Astrocyte of the spinal cord (primary cell): ENCODE measurements at places on chromosomes 4 and X.

DNA sequence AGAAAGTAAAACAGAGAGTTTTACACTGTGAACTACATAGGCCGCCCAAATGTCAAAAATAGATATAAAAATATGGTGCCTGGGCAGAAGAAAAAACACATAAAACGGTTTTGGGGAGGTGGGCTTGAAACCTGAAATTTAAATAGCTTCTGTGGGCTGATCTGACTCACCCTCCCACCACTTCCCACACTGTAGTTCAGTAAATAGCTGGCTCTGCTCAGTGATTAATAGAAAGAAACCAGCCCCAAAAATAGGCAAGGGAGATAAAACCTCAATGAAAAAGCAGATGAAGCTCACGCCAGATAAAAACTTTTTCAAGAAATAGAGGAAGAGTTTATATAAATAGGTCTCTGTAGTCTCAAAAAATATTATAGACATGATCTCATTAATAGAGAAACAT, 13.2 kb upstream of the COX7B2 start:
- no peak for DNase-seq

DNA sequence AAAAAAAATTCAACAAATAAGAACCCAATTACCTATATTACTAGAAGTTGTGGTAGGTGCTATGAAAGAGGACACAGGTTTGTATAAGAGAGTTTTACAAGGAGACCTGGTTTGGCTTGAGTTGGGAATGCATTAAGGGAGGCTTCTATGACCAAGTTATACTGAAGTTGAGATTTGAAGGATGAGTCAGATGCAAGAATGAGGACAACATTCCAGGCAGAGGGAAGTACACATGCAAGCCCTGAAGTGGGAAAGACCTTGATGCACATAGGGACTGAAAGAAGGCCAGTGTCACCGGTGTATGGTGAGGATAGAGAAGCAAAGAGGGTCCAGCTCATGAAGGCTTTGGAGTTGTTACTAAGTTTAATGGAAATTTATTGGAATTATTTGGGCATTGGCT, 52.2 kb downstream of the ANK2 start:
- peak; percentile 4 for DNase-seq

DNA sequence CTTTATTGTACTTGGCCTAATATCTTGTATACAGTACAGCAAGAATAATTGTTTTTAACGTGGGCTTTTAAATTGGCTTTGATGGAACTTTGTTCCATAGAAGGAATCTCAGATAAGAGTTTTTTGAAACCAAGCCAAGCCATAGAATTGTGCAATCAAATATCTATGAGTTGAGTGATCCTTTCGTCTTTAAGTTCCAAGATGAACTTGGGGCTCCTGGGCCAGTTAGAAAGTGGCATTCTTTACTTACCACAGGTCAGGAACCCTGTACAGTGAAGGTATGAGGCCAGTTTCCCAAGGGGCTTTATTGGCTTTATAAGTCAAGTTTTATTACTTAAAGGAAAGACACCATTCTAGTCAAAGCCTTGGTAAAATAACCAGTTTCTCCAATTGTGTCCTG, 2104.2 kb downstream of the PCDH7 start:
- DNase-seq = peak; percentile 39

DNA sequence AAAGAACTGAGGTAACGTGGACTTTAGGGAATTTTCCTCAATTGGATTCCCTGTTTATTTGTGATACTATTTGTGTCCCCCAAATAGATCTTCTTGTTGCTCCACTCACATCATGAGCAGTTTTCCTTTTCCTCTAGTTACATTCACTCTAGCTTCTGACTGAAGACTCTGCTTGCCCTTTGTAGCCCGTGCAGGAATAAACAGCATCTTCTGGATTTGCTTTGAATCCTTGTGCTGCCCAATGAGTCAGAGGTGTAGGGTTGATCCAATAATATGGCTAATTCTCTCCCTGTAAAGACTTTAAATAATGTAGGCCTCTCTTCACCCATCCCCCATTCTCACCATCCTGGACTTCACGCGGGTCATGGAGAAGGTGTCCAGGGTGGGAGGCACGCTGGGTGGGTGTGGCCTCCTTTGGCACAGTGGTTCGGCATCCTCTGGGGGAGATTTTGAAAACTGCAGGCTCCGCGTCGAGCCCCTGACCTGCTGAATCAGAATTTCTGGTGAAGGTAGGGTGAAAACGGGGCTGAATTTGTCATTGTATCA, 9.0 kb downstream of the HAND2 start:
- DNase-seq = no peak

GRCh38 chrX:71118985-71119535, 664 bp downstream of the MED12 start:
- DNase-seq = no peak

GRCh38 chr4:34182306-34182705, 2062.0 kb downstream of the ARAP2 start:
- peak; percentile 15 for DNase-seq

GRCh38 chr4:304969-305680, at the start of gene ZNF732:
ZNF732 (minus strand) TSS chr4:305474; CDS start chr4:305310, 164 bp downstream.
- peak; percentile 77 for DNase-seq
